HFFc6 (cell line): ENCODE measurements at places on chromosomes 11 and 22.

DNA sequence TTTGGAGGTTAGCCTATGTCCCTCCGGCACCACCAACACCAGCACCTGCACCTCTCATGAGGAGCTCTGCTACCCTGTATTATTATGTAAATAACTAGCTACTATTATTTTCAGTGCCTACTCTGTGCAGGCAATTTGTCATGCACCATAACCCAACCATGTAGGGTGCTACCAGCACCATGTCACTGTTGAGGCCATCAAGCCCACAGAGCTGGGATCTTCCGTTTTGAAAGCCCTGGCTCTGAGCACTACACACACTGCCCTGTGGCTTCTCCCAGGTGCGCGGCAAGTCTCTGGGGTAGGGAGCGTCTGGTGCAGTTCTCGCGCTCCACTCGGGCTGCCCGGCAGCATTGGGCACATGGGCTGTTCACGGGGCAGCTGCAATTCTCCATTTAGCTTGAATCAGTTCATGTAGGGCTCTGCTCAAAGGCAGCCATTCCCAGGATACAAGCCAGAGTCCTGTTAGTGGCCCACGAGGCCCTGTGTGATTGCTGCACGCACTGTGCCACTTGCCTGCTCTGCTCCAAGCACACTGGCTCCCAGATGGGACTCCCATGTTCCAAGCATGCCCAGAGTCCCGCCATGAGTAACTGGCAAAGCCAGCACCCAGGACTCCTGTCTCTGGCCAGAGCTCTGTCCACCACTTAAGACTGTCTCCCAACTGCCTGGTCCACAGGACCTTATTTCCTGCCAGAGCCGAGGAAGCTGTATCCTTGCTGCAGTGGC, 42.5 kb upstream of the CDON start:
- DNase-seq, result no peak

GRCh38 chr11:70931430-70931829, 320.9 kb downstream of the SHANK2 start:
- no peak for DNase-seq

DNA sequence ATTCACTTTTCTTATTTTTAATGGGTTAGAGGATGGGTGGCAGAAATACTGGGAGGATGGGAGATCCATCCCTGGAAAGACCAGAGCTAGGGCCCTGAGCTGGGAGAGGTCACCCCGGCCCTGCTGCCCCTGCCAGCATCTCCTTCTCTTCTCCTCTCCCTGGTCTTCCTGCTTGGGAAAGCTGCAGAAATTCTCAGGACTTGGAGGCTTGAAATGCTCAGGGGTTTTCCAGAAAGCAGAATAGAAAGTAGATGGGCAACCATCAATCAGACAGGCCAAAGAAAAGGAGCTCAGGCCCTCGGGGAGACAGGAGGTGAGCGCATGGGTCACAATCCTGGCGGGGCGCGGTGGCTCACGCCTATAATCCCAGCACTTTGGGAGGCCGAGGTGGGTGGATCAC, 1.5 kb downstream of the APOBEC3H start:
- no peak for DNase-seq

GRCh38 chr11:61187505-61188130, 15.7 kb upstream of the PGA3 start:
- DNase-seq, result peak; percentile 52

GRCh38 chr11:69030301-69030700, 17.3 kb upstream of the MRGPRF start:
- no peak for DNase-seq

DNA sequence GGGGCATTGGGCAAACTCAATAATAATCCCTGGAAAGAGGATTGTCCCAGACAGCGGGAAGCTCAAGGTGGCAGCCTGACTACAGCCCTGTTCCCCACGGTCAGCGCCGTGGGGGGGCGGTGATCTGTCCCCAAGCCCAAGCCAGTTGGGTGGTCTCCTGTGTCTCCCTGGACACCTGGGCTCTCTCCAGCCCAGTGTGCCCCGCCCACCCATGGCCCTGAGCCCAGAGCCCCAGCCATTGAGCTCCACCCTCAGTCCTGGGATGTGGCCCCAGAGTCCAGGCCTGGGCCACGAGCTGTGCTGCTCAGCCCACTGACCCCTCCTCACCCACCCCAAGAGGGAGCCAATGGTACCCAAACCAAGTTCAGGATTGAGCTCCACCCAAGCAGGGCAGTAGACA, 27.9 kb upstream of the PDE2A start:
- DNase-seq, result no peak

GRCh38 chr22:35678836-35679235, 30.6 kb downstream of the APOL6 start:
- DNase-seq, result no peak

GRCh38 chr11:44763121-44763820, 36.5 kb downstream of the TSPAN18 start:
- DNase-seq, result no peak

GRCh38 chr11:119697445-119697844, 31.6 kb downstream of the NECTIN1 start:
- DNase-seq, result no peak

DNA sequence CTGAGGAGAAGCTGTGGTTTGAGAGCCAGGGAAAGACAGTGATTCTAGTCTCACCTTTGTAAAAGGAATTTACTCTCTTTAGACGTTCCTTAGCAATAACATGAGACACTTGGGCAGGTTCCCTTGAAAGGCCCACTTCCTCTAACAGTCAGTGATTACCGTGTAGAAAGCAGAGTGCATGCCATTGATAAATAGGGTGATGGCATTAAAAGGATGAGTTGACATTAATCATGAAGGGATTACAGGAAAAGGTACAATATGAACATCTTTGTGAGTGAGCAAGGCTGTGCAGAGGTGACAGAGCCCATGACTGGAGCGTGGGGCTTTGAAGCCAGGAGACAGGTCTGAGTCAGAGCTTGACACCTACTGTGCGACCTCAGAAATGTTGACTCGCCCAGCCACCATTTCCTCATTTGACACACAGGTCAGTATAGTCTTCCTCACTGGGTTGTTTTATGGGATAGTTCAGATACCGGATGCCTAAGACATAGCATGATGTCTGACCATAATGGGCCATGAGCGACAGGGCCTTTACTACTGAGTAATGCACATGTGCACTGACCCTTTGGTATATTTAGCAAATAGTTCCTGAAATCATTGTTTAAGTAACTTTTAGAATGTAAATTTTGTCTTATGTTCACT, 341.7 kb upstream of the MTNR1B start:
- peak; percentile 4 for DNase-seq

DNA sequence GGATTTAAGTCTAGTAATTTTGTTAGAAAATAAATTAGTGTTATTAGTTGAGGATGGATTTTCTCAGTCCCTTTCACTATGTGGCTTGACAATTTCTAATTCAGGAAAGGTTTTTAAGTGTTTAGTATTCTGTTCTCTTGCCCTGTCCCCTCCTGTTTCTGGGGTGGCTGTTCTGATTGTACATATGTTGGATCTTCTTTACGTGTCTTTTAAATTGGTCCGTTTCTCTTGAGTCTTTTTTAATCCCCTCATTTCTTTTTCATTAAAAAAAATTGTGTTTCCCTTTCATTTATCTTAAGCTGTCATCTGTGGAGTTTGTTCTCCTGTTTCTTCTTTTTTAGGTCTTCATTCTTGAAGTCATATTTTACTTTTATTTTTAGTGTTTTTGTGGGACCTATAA, 12.5 kb downstream of the ZBED4 start:
- DNase-seq, result no peak

- no peak for DNase-seq
Observed at GRCh38 chr22:25353516-25354445, 134.3 kb downstream of the CRYBB2 start.

- DNase-seq, result no peak
Observed at GRCh38 chr11:97974798-97975498, 1045.8 kb upstream of the CNTN5 start.

DNA sequence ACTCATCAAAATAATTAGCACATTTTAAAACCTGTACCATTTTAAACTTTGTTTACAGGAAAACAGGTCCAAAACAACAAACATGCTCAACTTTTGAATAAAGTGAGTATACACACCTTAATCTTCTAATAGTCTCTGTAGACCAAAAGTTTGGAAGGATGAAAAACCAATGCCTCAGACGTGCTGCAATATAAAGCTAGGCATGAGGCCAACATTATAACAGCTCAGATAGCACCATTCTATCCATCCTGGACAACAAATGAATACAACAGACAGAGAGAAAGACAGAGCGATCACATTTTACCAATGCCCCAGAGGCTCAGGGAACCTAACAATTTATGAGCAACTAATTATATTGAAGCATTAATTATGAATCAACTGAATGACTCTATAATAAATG, 77.0 kb downstream of the PAK1 start:
- DNase-seq, result no peak

DNA sequence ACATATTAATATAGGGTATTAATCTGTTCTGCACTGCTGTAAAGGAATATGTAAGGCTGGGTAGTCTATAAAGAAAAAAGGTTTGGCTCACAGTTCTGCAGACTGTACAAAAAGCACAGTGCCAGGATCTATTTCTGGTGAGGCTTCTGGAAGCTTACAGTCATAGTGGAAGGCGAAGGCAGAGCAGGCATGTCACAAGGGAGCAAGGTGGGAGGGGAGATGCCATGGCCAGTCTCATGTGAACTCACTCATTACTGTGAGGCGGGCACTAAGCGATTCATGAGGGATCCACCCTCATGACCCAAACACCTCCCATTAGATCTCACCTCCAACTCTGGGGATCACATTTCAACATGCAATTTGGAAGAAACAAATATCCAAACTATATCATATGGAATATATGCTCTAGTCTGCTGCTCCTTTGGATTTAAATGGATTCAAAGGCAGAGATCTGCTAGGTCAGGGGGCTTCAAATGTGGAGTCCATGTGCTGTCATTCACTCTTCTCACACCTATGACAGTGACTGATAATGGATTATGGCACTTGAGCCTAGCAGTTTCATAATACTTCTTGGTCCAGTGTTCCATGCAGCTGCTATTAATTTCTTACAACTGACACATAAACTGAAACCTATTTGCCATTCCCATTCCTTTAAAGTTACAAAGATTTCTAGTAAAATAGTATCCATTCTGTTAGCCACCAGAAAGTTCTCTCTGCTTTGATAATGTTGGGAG, 146.0 kb downstream of the ATG16L2 start:
- no peak for DNase-seq

DNA sequence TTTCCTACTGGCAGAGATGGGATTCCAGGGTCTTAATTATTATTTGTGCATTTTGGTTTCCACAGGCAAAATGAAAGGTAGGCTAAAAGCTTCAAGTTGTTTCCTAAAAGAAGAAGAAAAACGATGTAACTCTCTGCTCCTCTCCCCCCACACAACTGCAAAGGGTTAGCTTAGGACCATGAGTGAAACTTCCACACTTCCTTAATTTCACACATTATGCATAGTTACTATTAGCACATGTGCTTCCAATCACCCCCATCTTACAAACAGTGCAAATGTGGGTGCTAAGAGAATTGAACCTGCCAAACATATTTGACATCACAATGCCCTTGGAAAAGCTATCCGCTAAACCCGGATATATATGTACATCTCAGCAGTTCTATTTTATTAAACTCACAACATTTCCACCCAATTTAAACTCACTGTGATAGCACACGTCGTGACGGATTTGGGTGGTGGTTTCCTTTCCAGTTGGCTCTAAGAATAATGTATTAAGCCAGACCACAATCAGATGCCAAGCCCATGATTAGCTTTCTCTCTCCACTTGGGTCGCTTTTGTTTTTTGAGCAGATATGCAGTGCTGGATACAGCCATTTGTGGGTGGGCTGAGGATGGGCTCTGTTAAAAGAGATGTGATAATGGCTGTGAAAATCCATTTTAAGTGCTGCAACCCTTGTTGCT, 245.0 kb upstream of the POU2AF2 start:
- DNase-seq, result no peak

DNA sequence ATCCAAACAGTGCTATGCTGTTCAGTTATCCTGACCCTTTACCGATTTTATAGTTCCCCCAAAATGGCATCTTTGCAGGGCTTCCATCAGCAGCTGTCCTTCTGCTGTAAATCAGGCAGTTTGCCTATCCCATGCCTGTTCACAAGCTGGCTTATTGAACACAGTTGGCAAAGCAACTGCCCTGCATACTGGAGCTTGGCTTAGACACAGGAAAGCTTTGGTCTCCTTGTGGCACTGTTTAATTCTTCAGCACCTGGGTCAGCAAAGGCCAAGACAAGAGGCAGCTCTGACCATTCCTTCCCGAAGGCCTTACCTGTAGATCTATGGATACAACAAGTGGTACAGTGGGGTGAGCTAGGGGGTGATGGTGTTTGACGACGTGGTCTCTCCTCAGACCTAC, 32.2 kb downstream of the TSPAN18 start:
- no peak for DNase-seq

DNA sequence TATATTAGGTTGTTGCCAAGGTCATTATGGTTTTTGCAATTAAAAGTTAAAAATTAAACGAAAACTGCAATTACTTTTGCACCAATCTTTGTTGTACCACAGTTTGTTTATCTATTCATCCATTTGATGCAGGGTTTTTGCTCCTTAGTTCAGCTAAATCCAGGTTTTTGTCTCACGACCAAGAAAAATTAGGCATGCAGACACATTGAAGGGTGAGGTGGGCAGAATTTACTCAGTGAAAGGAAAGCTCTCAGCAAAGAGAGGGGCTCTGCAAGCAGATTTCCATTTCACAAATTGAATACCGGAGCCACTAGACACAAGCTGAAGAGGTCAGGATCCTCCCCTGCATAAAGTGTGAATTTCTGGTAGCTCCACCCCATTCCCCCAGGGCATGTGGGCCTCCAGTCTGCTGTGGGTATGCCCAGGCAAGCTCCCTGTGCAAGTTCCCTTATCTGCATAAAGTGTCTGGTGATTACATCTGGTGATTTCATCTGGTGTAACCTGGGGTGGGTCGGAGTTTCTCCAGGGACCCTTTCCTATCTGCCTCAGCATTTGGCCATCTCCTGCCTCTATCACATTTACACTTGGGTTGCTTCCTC, 33.3 kb downstream of the APOL6 start:
- DNase-seq, result no peak

DNA sequence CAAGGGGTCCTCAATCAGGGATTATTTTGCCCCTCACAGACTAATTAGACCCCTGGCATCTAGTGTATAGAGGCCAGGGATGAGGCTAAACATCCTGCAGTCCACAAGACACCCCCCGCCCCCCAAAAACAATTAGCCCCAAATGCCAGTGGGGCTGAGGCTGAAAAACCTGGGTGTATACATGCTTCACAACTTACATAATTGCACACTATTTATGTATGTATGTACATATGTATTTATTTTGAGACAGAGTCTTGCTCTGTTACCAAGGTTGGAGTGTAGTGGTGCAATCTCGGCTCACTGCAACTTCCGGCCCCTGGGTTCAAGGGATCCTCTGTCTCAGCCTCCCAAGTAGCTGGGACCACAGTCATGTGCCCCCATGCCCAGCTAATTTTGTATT, 28.8 kb upstream of the SHANK2 start:
- no peak for DNase-seq

GRCh38 chr22:22576244-22576988, 17.4 kb upstream of the PRAME start:
- peak; percentile 15 for DNase-seq

- peak; percentile 34 for DNase-seq
Observed at GRCh38 chr11:122910775-122911174, 28.2 kb downstream of the JHY start.

DNA sequence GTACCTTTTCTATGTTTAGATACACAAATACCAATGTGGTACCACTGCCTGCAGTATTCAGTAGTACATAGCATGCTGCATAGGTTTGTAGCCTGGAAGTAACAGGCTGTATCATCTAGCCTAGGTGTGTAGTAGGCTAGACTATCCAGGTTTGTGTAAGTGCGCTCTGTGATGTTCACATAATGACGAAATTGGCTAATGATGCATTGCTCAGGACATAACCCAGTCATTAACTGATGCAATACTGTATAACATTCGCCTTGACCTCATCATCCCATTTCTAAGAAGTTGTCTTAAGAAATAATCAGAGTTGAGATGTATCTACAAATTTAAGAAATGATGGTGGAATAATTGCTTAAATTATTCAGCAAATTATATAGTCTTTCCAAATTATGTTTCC, 116.0 kb upstream of the TIMP3 start:
- DNase-seq, result no peak
